Activated CD4-positive, alpha-beta T cell treated with anti-CD3 and anti-CD28 coated beads, Interleukin-10, Interleukin-2, amounts not matched to agents 100 ng/mL and 50 ng/mL, durations not matched to agents 16 hours and 8 hours (primary cell): ENCODE measurements at places on chromosomes 3 and 15.

DNA sequence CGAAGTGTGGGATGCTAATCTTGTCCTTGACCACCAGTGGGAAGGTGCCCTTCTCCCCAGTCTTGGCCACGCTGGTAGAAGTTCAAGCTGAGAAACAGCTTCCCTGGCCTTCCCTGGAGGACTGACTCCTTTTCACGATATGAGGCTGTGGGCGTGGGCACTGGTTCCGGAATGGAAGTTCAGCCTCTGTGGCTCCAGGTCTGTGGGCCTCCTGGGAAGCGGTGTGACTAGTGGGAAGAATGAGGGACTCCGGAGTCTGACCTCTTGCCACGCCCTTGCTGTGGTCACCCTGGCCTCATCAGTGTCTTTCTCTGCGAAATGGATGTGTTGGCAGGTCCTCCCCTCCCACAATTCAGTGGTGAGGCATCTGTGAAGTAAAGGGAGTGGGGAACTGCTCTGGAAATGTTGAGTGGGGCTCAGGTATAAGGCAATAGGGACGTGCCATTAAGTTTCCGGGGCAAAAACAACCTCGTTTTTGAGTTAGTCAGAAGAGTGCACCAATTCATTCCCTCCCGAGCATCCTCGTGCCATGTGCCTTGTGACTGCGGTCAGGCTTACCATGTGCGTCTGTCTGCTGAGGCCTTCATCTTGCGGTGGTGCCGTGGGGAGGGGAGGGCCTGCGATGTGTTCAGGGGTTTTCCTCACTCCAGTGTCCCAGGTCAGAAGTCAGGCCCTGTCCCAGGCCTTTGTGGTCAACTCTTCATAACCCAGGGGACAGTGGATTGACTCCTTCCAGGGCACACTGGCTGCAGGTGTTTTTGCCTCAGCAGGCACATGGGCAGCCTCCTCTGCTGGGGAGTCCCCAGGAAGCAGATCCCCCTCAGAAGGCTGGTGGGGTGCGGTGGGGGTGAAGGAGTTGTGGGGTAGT, 11.8 kb upstream of the SEC13 start:
- DNase-seq, result no peak

- DNase-seq, result no peak
Measured at GRCh38 chr3:125062904-125063618, 7.3 kb upstream of the HEG1 start.

DNA sequence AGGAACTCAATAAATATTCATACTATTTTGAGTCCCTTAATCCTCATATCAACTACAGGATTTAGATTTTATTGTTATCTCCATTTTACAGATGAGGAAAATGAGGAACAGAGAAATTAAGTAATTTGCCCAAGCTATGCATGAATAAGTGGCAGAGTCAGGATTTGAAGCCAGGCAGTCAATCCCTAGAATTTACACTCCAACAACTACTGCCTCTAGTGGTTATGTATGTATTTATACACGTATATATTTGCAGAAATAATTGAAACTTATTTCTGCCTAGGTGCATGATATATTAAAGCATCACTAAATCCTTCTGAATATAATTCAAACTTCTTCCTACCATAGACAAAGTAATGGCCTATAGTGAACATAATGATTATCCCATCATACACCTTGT, 137.4 kb downstream of the SERPINI1 start:
- DNase-seq, result no peak

GRCh38 chr3:69524816-69525215, 138.9 kb upstream of the FRMD4B start:
- DNase-seq, result no peak

DNA sequence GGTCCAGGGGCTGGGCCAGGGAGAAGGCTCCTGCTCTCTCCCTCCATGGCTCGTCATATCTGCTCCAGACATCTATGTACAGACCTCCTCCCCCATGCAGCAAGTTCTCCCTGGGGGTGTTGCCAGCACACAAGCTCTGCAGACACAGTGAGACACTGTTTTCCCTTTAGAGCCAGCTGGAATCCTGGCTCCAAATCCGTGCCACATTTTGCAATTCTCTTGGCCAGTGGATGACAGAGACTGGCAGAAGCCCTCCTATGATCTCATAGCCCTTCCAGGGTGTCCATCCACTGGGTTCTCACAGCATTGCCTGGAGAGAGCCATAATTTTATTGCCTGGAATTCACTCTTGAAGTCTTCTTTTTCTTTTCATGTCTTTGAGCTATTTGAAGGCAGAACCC, 203.9 kb downstream of the TLE3 start:
- DNase-seq, result no peak

DNA sequence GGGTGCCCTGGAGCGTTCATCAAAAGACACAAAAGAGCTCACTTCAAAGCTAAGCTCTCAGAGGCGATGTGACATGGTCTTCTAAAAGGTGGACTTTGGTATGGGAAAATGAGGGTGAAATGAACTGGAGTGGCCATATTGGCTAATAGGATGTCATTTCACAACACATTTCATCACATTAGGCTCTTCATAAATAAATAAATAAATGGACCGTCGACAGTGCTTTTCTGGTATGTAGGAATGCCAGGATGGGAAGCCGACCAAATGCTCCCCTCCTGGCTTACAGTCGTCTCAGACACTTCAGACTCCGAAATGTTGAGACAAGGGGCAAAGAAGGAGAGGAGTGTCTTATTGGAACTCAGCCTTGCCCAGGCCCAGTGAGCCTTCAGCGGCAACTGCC, 383.0 kb downstream of the NTRK3 start:
- no peak for DNase-seq

- no peak for DNase-seq
Measured at GRCh38 chr3:45106874-45107273, 39.3 kb downstream of the CDCP1 start.

DNA sequence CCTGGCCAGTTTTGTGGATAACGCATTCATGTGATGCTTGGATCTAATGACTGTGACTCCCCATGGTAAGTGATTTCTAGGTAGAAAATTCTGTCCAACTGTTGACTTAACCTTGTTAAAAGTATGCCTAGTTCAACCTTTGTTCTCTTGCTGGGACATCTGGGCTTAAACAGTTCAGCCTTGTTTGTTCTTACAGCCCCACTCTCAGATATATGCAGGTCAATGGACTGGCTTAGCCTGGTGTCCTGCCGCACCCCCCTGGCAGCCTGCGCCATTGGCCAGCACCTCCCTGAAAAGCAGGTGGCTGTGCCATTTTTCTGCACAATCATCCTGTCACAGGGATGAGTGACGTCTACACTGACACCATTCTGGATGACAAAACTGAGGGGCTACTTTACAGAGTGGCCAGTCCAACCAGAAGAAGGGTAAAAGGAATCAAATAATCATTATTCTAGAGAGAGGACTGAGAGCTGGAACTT, 244.7 kb upstream of the ONECUT1 start:
- DNase-seq, result no peak

DNA sequence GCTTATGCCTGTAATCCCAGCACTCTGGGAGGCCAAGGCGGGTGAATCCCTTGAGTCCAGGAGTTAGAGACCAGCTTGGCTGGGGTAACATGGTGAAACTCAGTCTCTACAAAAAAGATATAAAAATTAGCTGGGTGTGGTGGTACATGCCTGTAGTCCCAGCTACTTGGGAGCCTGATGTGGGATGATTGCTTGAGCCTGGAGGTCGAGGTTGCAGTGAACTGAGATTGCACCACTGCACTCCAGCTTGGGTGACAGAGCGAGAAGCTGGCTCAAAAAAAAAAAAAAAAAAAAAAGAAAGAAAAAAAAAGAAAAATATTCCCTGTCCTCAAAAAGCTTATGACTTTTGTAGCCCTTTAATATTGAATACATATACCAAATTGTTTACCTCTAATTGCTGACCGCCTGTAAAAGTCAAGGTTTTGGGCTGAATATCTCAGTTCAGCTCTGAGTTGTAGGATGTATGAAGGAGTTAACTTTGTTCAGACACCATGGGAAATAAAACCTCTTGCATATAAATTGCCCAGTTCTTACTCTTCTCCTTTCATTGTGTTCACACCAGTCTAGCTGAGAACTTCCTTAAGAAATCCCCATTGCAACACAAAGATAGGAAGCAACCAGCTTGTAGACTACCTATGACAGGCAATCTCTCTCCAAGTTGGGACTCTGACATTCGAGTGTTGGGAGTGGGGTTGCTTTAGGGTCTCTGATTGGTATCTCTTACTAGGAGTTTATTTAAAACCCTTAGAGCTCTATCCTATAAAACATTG, 97.6 kb upstream of the RASGRP1 start:
- DNase-seq, result no peak
